ENCODE measurements at places on chromosomes 3 and 15. TPM values are rescaled to one million over a fixed set of nuclear protein-coding genes. Genes with fewer than 3 reads are reported as not detected.

DNA sequence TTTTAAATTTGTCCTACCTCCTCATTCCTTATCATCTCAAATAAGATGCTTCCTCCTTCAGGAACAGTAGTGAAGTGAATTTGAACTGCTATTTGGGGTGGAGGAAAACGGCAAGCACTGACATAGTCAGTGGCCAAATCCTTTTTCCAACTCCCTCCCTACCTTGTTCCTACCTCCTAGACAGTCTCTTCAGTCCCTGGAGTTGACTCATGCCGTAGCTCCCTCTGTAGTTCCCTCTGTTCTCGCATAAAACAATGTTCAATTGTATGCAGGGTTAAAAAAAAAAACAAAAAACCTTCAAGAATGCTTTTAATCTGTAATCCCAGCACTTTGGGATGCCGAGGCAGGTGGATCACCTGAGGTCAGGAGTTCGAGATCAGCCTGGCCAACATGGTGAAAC is 1.4 kb downstream of the UBR1 start:
- peak; percentile 17 for DNase-seq

GRCh38 chr15:84816694-84817465 is at the start of gene ALPK3:
ALPK3 (plus strand) TSS chr15:84817356; CDS start chr15:84817453, 97 bp downstream.
- DNase-seq, result no peak

Gene TMEM108
- 5.9 TPM for total RNA-seq

Gene ISG20
- total RNA-seq, result 15.9 TPM

Measured in astrocyte (in vitro differentiated cells and primary cell).